ENCODE measurements at places on chromosomes 12 and 14.
A peak's percentile ranks its signal among the peaks of the same experiment; 100 is the strongest.

GRCh38 chr12:46402451-46402850 is 29.9 kb upstream of the SLC38A2 start:
- DNase-seq = peak; percentile 98

DNA sequence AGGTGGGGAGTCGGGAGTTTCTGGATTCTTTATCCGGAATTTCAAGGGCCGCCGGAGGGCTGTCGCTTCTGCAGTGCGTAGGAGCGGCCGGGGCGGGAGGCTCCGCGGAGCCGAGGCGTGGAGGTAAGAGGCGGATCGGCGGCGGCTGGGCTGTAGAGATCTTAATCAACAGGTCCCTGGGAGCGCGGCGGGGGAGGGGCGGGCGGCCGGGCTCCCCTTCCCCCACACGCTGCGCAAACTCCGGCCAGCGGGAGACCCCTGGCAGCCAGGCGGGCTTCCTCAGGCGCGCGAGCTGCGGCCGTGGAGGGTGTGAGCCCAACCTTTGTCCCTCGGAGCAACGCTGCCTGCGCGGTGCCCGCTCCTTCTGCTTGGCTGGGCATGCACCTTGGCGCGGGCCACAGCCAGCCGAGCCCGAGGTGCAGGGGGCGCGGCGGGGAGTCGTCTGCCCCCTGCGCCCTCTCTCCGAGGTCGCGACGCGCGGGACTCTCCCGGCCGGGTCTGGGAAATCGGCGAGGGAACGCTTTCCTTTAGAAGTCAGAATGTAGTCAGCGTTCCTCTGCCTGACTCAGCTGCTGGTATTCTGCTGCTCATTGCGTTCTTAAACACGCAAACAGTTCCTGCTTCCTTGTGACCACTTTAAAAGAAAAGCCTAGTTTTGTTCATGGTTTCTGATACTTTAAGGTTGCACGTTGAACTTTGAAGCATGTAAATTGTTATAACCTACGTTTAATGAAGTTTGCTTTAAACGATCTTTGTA is at the start of gene PALS1:
TSS of gene PALS1 (plus strand) at position 25 of the 757 bp plus-strand sequence. CDS start 37,736 bp downstream, outside the sequence.
- peak; percentile 87 for DNase-seq

DNA sequence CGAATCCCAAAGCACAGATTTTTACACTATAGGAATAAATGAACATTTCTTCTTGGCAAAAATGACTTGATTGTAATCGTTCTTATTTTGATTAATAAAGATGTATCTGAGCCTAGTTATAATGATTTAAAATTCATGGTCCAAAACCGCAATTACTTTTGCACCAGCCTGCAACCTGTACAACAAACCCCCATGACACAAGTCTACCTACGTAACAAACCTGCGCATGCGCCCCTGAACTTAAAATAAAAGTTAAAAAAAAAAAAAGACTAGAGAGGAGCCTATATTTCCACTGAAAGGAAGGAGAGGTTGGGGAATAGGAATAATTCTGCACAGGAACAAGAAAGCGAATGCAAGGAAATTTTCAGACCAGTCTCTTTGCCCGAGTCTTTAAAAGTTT is 145.2 kb downstream of the SCARB1 start:
- DNase-seq = no peak

DNA sequence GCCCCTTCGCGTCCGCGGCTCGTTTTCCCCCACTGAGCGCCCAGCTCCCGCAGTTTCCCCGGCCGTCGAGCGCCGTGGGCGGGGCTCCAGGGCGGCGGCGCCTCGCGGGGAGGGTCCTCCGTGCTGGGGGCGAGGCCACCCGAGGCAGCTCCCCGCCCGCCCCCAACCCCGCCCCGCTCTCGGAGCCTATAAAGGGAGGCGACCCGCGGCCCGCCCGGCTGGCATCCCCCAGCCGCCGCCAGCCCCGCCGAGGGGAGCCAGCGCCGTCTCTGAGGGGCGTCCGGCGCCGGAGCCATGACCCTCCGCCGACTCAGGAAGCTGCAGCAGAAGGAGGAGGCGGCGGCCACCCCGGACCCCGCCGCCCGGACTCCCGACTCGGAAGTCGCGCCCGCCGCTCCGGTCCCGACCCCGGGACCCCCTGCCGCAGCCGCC is at the start of gene TAMALIN:
TSS of gene TAMALIN (plus strand) at position 221 of the 432 bp plus-strand sequence. CDS start at position 295, 74 bp downstream.
- no peak for DNase-seq

DNA sequence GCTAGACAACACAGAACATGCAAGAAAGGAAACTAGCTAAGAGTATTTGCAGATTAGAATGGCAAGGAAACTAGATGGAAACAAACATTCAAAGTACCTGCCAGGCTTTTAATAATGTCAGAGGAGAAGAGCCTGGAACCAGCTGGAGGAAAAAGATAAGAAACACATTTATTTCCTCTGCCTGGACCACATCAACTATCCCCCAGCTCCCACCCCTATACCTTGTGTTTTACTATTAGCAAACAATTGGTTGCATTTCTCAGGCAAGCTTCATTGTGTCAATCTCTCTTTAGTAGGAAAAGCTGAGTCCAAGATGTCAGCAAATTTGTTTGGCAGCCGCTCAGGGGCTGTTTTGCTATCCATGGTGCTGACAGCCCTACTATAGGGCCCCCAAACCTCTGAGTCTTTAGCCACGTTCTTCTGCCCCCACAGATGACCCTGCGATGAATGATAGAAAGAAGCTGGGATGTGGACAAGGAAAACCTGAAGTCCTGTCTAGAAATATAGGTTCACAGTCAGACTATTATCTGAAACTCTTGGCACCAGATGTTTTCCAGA is 11.6 kb upstream of the SYNDIG1L start:
- DNase-seq = peak; percentile 3

DNA sequence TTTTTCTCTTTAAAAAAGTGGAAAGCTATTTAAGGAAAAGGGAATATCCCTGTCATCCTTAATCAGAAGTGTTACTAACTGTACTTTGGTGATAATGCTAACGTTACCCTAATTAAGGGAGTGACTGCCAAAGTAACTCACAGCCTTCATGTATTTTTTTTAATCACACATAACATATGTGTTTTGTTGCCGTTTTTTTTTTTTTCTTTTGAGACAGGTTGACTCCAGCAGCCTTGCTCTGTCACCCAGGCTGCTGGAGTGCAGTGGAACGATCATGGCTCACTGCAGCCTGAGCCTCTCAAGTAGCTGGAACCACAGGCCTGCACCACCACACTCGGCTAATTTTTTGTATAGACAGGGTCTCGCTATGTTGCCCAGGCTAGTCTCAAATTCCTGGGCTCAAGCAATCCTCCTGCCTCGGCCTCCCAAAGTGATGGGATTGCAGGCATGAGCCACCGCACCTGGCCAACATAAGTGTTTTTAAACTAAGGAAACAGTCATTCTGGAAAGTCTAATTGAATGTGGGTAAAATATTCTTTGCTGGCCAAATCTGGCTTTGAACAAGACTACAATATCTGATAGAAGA is 56.5 kb downstream of the HECTD4 start:
- no peak for DNase-seq

DNA sequence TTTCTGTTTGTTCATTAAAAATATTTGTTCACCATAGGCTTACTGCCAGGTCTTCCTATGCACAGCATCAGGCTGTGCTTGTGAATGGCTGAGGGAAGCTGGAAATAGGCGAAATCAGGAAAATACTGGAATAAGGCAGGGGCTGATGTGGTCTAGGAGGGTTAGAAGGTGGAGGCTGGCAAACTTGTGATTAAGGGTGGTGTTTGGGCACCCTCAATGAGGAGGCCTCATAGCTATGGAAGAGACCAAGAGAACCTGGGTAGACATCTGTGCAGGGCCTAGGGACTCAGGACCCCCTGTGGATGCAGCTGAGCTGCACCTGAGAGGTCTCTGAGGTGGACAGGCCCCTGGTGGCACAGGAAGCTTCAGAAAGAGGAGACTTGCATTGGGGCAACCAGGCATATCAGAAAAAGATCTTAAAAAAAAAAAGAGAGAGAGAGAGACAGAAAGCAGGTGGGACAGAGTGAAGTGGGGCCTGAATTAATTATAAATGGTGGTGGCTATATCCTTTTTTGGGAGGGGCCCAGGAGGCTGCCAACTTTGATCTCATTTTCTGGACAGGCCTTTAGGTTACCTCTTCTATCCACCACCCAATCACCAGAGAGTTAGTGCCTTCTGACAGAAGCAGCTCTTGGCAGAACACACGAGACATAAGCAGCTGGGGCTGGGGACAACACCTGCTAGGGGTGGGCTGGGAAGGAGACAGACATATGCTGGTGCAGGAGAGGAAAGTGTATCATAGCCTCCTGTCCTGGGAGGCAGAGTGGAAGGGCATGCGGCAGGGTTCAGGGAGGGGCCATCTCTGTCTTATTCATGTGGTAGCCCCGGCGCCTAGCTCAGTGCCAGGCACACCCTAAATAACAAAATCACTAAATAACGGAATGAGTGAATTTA is 46.7 kb upstream of the ATP23 start:
- no peak for DNase-seq

GRCh38 chr12:113194971-113195391 is 9.5 kb downstream of the RITA1 start:
- DNase-seq = peak; percentile 74

DNA sequence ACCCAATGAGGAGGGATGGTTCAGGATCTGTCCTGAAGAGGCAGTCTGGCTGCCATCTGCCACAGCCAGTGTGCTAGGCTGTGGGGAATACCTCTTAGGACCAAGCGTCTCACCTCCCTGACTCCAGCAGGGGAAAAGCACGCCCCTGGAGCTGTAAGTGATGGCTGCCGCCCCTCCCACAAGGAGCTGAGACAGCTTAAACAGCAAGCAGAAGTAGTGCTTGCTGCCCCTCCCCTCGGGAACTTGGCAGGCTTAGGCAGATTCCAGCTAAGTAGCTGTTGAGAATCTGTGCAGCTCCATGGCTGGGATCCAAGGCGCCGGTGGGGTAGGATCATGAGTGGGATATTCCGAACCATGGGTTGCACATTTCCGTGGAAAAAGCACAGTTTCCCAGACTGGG is 360.4 kb upstream of the MDGA2 start:
- no peak for DNase-seq

DNA sequence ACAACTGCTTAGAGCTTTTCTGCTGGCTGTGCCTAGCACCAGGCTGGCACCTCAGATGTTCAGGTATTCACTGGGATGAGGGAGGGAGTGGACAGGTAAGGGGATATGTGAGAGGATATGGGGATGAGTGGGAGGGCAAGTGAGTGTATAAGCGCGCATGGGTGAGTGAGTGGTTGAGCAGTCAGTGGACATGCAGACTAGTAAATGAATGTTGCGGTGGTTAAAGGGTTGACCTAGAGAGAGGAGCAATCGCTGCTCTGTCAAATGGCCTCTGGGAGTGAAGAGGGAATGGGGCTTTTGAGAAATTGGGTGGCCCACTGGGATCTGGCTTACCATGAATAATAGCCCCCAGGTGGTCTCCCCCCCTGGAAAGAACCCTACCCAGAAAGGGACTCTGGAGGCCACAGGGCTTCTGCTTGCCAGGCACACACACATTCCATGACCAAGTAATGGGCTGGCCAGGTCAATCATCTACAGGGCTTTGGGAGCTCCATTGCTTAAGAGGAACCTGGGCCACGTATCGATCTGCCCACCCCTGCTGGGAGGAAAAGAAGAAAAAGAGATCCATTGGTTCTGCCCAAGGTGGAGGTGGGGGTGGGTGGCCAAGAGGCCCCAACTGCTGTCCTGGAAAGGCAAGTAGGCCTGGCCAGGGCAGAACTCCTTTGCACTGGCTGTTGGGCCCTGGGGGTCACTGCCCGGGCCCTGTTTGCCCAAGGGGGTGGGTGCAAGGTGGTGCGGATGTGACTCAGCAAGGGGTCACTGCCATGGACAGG is 30.8 kb upstream of the ZFP36L1 start:
- no peak for DNase-seq

DNA sequence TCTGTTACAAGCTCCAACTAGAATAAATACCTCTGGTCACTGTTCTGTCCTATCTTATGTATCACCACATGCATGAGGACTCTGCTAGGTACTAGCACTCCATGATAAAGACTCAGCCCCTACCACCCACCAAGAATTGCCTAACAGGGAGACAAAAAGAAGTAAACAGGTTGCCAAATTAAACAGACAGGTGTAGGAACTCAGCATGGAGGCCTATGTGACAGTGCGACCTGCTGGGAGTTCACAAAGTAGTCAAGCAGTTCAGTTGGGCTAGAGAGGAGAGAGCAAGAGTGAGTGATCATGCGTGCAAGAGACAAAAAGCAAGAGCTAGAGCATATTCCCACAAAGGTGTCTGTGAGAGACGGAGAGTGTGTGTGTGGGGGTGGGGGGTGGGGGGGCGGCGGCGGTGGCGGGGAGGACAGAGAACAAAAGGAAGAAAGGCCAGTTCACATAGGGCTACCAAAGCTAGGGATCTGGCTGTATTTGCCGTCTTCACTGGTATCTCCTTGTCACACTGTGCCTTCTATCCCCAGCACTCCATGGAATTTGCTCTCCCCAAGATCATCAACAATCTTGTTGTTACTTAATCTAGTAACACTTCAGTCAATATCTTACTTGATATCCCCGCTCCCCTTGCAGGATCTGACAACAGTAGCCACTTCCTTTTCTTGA is 81.2 kb downstream of the SPPL3 start:
- no peak for DNase-seq

- DNase-seq = peak; percentile 69
Measured at GRCh38 chr14:60654334-60654821, 5.1 kb upstream of the SIX1 start.

GRCh38 chr12:3107071-3107583 is 29.9 kb downstream of the TSPAN9 start:
- DNase-seq = peak; percentile 65

- no peak for DNase-seq
Measured at GRCh38 chr12:87405918-87406317, 623.3 kb downstream of the C12orf50 start.

DNA sequence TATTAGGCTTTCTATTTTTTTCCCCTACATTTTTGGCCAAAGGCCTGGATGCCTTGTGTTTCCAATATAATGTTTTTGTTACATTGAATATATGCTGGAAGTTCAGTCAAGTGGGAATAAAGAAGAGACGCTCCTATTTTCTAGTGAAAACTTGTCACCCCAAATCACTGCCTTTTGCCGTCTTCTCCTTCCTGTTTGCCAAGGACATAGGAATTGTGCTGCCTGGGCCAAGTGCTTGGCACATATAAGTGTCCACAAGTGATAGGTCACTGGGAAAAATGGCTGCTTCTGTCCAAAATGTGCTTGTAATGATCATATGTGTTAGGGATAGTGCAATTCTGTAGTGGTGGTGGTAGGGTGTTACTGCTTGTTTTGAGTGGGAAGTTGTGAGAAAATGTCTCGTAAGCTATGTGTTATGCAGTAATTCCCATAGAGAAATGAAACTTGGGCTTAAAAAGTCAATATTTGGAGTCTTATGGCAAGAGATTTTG is 11.6 kb upstream of the KCNJ8 start:
- no peak for DNase-seq

Measured in fibroblast of mammary gland (primary cell).